Activated CD4-positive, alpha-beta memory T cell treated with anti-CD3 and anti-CD28 coated beads for 36 hours (primary cell): ENCODE measurements at places on chromosomes 11 and 22.

DNA sequence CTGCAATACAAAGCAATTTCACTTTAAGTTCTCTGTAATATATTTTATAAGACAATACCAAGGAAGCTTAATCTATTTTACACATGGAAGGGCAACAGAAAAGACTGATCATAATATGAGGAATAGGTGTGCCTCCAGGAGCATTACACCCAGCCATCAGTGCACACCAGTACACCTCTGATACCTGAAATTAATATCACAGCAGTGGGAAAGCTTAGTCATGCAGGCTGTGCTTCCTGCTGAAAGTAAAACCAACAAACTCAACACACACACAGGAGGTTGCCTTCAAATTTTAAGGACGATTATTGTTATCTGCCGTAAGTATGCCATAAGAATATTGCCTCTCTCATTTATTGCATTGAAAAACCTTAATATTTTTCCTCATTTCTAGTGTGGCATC lies 1119.1 kb upstream of the TENM4 start:
- no peak for DNase-seq

GRCh38 chr11:16749666-16750065 lies 11.2 kb downstream of the C11orf58 start:
- peak; percentile 29 for DNase-seq

- no peak for DNase-seq
These were observed 15.8 kb downstream of the IGLL1 start for GRCh38 chr22:23564276-23564675.

DNA sequence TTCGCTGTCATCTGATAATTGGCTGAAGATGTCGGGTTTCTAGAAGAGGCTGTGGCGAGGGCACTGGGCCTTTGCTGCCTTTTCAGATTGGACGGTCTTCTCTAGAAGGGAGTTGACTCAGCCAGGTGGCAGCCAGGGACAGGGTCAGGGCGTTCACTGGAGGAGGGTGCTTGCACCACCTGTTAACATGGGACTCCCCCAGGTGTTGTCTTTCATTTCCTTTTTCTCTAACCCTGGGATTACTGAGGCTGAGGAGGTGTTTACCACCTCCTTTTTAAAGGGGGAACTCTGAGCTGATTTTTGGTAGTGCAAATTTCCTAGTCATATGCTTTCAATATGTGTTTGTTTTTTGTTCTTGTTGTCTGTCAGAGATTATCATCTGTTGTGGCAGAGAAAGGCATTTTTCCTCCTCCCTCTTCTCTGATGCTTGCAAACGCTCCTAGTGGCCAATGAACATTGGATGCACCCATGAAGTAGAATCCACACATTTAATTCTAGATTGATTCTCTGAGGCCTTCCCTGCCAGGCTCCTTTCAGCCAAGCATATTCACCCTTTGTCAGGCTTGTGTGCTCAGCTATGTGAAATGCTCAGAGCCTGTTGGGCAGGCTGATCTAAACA lies 54.1 kb downstream of the LDLRAD3 start:
- DNase-seq: no peak

DNA sequence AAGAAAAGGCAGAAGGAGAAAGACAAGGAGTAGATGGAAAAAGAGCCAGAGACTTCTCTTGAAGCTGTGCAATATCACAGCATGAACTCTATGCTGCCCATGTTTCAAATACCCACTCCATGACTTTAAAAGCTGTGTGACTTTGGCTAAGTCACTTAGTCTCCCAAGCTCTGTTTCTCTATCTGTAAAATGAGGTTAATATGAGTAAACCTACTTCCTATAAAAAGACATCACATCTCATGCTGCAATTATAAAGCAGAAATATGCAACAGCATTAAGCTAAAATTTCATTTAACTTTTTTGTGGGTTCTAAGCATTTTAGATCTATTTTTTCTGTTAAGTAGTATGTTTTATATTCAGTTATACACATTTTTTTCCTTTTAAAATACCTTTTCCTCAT lies 11.6 kb downstream of the DGCR2 start:
- DNase-seq: no peak

- no peak for DNase-seq
These were observed 26.7 kb downstream of the ALG8 start for GRCh38 chr11:78112582-78113275.

GRCh38 chr11:65919573-65920371 lies 546 bp downstream of the DRAP1 start:
- peak; percentile 73 for DNase-seq

GRCh38 chr11:66068923-66069714 lies 953 bp upstream of the PACS1 start:
- DNase-seq: peak; percentile 72

GRCh38 chr11:60274416-60274815 lies 6.0 kb upstream of the MS4A4A start:
- DNase-seq: no peak

- no peak for DNase-seq
These were observed 18.0 kb upstream of the EIF3D start for GRCh38 chr22:36546932-36547331.

GRCh38 chr11:130037058-130037457 lies 32.6 kb upstream of the APLP2 start:
- no peak for DNase-seq

- no peak for DNase-seq
These were observed 125.7 kb downstream of the TENM4 start for GRCh38 chr11:79314906-79315689.

- DNase-seq: peak; percentile 51
These were observed 5.7 kb upstream of the HINFP start for GRCh38 chr11:119115484-119116234.

DNA sequence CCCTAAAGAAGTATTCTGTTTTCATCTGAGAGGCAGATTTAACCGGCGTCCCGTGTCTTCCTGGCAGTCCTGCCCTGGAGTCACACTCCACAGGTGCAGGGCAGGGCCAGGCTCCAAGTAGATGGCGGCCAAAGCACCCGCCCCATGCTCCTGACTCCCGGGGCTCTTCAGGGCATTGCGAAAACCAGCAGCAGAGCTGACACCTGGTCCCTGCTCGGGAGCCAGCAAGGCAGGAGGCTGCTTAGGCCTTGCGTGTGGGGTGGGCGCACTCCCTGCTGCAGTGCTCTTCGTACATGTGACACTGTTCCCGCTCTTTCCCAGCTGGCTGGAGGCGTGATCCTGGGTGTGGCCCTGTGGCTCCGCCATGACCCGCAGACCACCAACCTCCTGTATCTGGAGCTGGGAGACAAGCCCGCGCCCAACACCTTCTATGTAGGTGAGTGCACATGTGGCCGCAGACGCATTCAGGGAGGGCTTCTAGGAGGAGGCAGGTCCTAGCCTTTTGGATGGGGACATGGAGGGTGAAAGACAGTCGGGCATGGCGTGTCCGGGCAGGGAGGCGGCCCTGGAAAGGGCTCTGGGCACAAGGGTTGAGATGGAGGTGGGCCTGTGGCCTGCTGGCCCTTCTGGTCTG lies 10.3 kb upstream of the TSSC4 start:
- DNase-seq: no peak

- no peak for DNase-seq
These were observed 16.8 kb downstream of the SELENOO start for GRCh38 chr22:50217543-50218152.

- no peak for DNase-seq
These were observed 1.1 kb downstream of the TBCEL start for GRCh38 chr11:121024989-121025388.

DNA sequence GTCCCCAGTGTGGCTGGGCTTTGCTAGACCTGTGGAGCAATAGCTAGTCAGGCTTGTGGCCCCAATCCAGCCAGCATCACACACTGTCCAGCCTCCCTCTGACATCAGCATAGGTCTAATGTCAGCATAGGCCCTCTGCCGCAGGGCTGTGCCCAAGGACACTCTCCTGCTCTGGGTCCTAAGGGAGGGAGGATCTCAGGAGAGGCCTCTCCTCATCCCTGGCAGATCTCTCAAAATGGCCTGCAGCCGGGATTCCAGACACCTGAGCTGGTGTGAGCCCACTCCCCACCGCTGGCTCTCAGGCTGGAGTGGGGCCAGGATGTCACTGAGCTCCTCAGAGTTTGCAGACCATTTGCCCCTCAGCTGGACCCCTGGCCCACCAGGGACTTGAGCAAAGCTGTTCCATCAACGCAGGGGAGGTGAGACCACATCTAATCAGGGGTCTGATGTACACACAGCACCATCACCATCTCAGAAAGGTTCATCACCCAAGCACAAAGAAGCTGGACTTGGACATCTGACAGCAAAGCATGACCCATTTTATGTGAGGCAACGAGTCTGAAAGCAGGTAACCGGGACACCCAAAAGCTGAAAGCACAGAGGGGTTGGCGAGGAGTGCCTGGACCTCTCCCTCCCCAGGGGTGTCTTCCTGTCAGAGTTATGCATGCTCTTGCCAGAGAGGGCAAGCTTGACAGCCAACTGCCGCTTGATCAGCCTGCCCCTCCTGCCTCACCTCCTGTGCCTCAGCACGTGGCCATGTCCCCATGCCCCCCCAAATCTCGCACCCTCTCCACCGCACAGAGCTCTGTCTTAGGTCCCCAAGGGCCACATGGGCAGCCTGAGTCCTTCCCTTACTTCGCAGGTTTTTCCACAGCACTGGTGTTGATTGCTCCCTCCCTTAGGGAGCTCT lies 69.7 kb upstream of the SEPTIN5 start:
- DNase-seq: no peak

- DNase-seq: no peak
These were observed 804 bp downstream of the CCDC134 start for GRCh38 chr22:41801147-41801819.

GRCh38 chr22:44924710-44925109 lies 85.1 kb downstream of the PHF21B start:
- peak; percentile 19 for DNase-seq

DNA sequence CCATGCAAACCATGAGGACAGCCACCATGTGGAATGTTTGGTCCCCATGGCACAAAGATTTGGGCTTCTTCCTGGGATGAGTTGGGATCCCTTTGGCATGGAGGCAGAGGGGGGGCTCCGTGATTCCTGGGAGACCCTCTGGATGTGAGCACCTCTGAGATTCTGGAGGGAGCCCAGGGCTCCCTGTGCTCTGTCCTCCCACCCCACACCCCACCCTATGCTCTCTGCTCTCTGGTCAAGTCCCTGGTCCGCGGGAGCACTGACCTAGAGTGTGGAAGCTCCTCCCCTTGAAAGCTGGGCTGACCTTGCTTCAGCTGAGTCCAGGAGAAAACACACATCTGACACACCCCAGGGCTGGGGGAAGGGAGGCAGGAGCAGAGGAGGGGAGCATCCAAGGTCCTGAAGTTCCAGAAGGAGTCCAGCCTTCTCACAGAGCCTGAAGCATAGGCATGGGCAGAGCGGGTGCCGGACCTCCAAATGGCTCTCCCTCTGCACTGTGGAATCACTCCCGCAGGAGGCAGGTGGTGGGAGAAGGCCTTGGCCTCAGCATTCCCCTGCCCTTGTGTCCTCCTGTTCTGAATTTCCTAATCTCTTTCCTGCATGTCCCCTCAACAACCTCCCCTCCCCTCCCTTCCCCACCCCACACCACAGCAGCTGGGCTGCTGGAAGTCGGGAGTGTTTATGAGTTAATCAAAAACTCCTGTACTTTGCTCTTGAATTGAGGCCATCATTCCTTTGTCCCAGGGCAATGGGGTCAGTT lies 25.7 kb upstream of the OAF start:
- no peak for DNase-seq

- no peak for DNase-seq
These were observed 16.8 kb upstream of the CUL5 start for GRCh38 chr11:107991868-107992414.

DNA sequence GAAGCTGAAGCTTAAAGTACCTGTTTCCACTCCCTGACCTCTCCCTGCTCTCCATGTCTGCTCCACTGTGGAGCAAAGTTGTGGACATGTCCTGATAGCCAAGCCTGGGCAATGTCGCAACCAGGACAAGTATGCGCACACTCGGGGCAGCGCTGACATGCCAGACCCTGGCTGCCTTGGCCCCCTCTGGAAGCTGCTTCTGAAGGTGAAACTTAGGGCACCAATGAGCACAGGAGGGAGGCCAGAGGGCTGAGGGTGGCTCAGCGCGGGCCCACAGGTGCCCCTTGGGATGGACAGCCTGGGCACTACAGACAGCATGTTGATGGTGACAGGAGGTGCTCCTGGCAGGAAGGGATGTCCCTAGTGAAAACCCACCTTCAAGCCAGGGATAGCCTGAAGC lies 90.2 kb downstream of the CCDC73 start:
- DNase-seq: no peak

DNA sequence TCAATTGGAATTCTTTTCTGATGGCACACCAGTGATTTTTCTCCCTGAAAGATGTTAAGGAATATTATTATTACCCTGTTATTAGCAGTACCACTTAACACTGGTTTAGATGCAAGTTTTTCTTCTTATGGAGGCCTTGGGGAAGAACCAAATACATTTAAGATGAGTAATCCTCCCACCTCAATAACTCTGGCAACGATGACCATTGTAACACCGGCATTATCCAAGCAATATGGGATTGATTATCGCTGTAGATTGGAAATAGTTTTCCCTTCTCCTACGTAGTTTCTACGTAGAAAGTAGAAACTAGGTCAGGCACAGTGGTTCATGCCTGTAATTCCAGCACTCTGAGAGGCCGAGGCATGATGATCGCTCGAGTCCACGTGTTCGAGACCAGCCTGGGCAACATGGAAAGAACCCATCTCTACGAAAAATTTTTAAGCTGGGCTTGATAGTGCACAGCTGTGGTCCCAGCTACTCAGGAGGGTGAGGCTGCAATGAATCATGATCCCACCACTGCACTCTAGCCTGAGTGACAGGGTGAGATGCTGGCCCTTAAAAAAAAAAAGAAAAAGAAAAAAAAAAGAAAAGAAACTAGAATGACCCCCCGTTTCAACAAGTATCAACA lies 45.5 kb downstream of the PACSIN2 start:
- DNase-seq: no peak

GRCh38 chr11:129528296-129528695 lies 152.6 kb downstream of the BARX2 start:
- no peak for DNase-seq

DNA sequence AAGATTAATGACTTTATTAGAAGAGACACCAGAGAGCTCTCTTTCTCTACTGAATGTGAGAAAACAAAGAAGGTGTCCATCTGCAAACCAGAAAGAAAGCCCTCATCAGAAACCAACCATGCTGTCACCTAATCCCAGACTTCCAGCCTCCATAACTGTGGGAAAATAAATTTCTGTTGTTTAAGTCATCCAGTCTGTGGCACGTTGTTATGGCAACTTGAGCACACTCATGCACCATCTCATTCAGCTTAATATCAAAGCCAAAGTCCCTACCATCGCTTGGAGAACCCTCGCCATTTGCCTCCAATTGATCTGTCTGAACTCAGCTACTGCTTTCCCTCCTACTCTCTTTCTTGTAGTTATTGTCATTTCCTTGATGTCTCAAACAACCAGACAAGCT lies 766.1 kb upstream of the ARHGAP42 start:
- DNase-seq: no peak
